ENCODE measurements at places on chromosomes 1 and 21.

DNA sequence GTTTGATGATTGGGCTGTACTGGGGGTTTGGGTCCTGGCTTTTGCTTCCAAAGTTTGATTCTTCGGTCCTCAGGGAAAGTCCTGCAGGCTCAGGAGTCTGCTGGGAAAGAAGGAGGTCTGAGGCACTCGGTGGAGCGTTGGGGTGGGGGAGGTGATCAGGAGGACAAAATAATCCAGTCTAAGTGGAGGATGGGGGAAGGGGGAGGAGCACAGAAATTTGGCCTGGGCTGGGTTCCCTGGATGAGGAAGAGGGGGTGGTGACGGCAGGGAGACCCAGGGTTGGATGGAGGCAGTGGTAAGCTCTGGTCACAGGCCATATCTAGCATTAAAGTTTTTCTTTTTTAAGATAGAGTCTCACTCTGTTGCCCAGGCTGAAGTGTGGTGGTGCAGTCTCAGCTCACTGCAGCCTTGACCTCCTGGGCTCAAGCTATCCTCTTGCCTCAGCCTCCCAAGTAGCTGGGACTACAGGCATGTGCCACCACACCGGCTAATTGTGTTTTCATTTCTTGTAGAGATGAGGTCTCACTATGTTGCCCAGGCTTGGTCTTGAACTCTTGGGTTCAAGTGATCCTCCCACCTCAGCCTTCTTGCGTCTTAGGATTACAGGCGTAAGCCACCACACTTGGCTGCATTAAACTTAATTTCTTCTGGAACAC, 6.8 kb downstream of the SH2D2A start:
- no peak for DNase-seq

- peak; percentile 24 for DNase-seq
Observed at GRCh38 chr1:174954671-174955669, 44.8 kb upstream of the CACYBP start.

DNA sequence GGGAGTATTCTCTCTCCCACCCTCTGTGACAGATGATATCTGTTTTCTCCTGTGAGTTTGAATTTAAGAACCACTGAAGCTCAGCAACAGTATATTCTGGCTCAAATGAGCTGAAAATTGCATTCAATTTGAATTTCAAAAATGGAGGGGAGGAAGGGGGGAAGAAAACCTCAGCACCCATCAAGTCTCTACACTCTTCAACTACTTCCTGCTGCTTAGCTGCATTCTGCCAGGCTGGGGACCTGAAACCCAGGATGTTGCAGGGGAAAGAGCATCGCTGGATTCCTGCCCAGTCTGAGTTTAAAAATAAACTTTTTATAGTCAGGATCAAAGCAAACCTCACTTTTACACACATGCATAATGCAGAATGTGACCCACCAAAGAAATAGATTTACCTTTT, 214.3 kb upstream of the ESRRG start:
- DNase-seq, result no peak

- no peak for DNase-seq
Observed at GRCh38 chr21:27764056-27764455, 797.2 kb upstream of the ADAMTS5 start.

- no peak for DNase-seq
Observed at GRCh38 chr1:109773203-109773899, 9.6 kb upstream of the EPS8L3 start.

DNA sequence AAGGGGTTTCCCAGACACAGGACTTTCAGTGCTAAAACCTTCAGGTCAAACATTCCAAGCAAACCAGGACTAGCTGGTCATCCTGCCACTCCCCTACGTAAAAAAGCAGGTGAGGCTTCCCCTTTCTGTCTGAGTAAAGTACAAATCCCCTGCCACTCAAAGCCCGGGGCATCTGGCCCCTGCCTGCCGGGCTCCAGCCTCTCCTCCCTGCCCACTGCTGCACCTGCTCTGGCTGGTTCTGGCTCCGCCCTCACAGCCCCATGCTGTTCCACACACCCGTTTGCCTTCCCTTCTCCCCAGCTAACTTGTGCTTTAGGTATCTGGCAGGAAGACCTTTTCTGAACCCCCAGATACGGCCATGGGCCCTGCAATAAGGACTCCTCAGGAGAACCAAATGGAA, 23.3 kb upstream of the S100A7 start:
- peak; percentile 73 for DNase-seq

DNA sequence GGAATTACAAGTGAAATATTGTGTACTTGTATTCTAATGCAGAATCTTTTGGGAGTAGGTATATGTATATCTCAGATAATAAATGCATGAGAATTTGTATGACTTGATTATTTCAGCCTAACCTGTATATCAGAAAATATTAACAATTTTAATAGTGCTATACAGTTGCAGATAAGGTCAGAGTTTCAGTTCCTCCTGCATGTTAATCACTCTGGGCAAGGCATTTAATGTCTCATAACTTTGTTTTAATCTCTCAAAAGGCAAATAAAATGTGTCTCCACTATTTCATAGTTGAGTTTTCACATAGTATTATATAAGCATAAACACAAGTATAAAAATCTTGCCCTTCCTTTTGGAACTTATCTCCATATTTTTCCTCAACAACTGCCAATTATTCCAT, 352.5 kb downstream of the KCNT2 start:
- no peak for DNase-seq

- DNase-seq, result no peak
Observed at GRCh38 chr1:22792396-22793160, 81.9 kb downstream of the EPHB2 start.

DNA sequence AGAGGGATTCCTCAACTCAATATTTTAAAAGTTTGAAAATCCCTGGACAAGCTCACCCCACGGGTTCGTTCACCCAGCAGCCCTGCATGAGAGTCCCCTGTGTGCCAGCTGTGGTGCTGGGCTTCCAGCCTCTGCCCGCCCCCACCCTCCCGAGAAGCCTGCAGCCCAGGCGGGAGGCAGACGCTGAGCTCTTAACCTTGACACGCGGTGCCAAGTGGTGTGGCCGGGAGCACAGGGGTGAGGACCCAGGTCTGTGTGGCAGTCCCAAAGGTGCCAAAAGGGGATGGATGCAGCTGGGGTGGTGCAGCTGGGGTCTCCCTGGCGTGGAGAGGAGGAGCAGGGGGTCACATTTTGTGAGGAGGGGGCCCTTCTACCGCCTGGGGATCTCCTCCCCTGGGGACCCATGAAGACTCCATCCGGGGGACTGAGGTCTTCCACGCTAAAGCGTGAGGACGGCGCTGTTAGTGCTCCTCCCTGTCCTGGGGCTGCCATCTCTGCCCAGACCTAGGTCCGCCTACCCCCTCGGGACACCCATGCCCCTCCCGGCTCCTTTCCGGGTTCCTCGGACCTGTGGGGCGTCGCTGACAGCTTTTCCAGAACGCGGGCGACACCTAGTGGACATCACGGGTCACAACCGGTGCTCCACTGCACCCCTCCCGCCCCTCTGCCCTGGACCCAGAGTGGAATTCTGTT, 12.9 kb downstream of the PLA2G2F start:
- no peak for DNase-seq

GRCh38 chr1:21003281-21004045, 173.2 kb downstream of the EIF4G3 start:
- no peak for DNase-seq

DNA sequence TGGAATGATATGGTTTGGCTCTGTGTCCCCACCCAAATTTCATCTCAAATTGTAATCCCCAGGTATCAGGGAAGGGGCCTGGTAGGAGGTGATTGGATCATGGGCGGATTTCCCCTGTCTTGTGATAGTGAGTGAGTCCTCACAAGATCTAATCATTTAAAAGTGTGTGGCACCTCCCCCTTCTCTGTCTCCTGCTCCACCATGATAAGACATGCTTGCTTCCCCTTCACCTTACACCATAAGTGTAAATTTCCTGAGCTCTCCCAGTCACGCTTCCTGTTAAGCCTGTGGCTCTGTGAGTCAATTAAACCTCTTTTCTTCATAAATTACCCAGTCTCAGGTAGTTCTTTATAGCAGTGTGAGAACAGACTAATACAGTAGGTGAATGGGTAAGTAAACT, 109.3 kb downstream of the DMRTB1 start:
- no peak for DNase-seq

DNA sequence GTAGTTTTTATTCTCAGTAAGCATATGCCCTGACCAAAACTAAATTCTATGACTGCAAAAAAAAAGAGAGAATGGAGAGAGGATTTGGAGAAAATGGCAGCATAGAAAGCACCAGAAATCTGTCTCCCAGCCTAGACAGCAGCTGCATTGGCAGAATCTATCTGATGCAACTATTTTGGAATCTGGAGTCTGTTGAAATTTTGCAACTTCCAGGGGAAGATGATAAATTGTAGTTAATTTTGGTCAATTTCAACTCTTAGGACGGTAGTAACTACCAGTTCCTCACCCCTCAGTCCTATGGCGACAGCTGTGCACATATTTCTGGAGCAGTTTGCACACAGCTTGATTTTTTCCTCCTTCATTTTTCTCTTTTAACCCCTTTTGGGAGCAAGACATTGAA, 10.9 kb downstream of the EXO5 start:
- DNase-seq, result no peak

DNA sequence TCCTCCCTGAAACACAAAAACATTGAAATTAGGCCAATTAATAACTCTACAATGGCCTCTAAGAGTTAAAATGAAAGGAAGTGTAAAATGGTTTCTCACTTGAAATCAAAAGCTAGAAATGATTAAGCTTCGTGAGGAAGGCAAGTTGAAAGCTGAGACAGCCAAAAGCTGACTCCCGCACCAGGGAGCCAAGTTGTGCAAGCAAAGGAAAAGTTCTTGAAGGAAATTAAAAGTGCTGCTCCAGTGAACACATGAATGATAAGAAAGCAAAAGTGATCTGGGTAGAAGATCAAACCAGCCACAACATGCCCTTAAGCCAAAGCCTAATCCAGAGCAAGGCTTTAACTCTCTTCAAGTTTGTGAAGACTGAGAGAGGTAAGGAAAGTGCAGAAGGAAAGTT, 22.8 kb downstream of the CYYR1 start:
- no peak for DNase-seq

- no peak for DNase-seq
Observed at GRCh38 chr1:88973520-88974137, 18.8 kb downstream of the KYAT3 start.

DNA sequence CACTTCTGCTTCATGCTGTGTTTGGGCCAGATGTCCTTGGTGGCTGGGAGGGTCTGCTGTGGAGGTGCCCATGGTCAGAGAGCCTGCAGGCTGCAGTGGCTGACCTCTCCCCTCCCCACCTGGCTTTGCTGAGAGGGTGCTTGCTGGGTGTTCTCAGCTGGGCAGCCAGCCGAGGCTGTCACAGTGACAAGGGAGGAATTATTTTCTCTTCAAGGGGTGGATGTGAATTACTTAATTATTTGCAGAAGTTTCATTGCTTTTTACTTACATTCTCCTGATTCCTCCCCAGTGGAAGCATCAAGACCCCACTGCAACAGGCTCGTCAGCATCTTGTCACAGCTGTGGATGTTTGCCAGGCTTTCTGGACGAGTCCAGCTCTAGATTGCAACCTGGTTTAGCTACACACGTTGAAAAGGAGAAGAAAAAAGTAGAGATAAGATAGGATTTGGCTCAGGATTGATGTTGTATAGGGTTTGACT, 70.3 kb downstream of the GALNT2 start:
- no peak for DNase-seq

DNA sequence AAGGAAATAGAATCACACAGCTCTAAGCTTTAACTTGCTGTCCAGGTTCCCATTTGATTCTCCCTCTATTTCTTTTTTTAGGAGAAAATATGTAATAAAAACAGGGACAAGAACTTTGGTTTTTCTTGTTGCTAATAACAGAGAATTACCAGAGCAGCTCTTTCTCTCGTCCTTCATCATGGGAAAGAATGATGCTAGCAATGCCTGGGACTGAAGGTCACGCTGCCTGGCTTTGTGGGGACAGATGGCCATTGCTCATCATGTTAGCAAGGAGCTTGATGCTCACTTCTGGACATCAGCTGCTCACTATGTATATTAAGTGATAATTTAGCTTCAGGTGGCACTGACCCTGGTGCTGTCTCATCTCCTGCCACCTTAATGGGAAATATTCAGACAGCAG, 77.3 kb upstream of the AKT3 start:
- DNase-seq, result no peak

DNA sequence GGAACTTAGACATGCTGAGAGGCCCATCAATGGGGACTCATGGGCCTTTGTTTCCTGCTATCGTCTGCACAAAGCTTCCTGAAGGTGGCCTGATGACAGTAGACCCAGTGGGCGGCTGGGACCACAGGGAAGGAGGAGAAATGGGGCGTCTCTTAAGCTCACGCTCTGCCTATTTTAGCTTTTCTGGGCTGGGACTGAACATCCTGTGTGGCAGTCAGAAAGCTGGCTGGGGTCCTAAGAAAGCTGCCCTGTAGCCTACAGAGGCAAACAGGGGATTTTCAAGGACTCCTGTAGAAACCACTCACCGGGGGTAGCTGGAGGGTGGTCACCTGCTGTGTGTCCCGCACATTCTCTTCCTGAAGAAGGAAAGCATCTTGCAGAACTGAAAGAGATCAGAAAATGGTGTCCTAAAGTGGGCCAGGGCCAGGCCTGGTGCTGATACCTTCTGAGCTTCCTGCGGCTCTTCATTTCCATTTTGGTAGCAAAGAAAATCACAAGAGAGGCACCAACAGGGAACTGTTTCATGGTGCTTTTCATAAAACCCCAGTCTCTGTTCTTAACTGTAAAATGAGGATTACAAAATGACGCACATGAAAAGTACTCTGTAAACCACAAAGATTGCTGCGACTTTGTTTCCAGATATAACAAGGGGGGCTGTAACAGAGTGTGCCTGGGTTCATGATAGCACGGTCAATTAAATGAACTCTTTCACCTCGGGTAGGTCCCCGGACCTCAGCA, 8.6 kb downstream of the ZNF496 start:
- DNase-seq, result no peak

- no peak for DNase-seq
Observed at GRCh38 chr1:199101635-199102034, 462.8 kb downstream of the PTPRC start.

GRCh38 chr1:47611992-47612391, 174.1 kb downstream of the FOXD2 start:
- no peak for DNase-seq

GRCh38 chr1:44147582-44147981, 6.2 kb upstream of the KLF18 start:
- no peak for DNase-seq

GRCh38 chr1:938711-939489, 15.2 kb downstream of the SAMD11 start:
- DNase-seq, result no peak

GRCh38 chr1:236160540-236161127, 18.3 kb downstream of the GPR137B start:
- DNase-seq, result no peak

DNA sequence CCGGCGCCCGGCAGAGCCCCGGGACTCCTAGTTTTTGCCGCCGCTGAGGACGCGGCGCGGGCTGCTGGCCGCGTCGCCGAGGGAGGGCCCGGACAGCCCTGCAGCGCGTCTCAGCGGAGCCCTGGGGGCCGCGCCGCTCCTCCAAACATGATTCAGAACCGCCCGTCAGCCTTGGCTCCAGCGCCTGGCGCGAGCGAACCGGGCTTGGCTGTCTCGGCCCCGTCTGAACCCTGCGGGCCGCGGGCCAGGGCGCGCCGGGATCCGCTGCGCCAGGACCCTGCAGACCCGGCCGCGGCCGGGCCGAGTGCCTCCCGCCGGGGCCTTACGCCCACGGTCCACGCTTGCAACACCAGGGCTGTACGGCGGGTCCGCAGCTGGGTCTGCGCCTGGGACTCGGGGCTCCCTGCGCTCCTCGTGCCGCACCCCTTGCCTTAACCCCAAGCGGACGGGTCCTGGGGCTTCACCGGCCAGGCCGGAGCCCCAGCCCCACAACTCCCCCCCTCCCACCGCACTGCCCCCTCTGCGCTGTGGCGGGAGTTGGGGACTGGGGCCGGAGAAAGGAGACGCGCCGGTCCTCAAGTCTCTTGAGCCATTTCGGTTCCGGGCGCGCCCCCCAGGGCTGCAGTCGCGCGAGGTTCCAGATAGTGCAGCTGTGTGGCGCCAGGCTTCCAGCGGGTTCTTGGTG, 48.4 kb upstream of the CD34 start:
- DNase-seq, result no peak
